Cardiac muscle cell (in vitro differentiated cells and primary cell): ENCODE measurements at places on chromosomes 1 and 21. TPM values are rescaled to one million over a fixed set of nuclear protein-coding genes. Genes with fewer than 3 reads are reported as not detected.

Gene CSRP1
- 135 and 174 TPM in 2 replicates for total RNA-seq

DNA sequence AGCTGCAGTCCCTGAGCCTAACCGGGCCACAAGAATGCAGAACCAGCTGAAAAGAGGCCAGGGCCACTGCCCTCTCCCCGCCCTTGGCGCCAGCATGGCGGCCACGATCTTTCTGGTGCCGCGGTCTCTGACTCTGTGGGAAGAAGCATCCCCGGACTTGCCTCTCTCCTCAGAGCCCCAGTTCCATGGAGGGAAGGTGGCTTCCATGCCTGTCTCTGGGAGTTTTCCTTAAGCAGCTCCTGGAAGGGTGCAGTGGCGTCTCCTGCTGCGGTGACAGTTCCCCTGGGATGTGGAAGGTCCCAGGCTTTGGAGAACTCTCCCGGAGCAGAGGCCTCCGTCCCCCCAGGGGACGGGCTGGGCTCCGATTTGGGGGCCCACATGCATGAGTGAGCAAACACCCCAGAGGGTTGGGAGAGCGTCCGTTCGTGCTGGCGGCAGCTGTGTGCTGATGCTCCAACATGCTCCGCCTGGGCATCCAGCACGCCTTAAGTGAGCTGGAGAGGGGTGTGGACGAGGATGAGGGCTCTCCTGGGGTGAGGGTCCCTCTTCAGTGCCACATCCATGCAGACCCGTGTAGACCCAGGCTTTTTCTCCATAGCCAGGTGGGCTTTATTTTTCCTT lies 109.8 kb upstream of the COL6A1 start:
- DNase-seq, result no peak

DNA sequence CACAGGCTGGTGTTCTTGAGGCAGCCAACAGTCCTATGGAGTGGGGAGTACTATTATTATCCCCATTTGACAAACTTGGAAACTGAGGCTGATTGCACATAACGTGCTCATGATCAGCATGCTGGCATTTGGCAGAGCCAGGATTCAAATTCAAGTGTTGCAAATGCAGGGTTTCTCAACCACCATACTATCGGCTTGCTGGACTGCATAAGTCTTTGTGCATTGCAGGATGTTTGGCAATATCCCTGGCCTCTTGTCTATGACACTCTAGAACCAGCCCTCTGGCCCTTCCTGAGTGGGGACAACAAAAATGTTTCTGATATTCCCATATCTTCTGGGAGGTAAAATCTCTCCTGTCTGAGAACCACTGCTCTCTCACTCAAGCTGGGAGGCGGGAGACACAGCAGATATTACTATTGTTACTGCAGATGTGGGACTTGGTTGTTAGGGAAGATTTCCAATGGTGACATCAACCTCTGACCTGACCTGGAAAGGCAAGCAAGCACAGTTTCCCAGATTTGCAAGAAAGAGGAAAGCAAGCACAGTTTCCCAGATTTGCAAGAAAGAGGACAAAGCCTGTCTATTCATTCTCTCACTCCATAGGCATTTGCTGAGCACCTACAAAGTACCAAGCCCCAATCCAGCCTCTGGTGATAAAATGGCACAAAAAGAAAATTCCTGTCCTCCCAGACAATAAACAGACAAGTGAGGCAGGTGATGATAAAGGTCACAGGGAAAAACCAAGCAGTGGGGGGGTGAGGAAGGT lies 1.0 kb upstream of the AADACL3 start:
- DNase-seq, result peak; percentile 19

GRCh38 chr1:243421784-243422183 lies 165.9 kb downstream of the SDCCAG8 start:
- DNase-seq, result peak; percentile 41

- no peak for DNase-seq
Measured at GRCh38 chr1:51299981-51300670, 30.2 kb downstream of the TTC39A start.

DNA sequence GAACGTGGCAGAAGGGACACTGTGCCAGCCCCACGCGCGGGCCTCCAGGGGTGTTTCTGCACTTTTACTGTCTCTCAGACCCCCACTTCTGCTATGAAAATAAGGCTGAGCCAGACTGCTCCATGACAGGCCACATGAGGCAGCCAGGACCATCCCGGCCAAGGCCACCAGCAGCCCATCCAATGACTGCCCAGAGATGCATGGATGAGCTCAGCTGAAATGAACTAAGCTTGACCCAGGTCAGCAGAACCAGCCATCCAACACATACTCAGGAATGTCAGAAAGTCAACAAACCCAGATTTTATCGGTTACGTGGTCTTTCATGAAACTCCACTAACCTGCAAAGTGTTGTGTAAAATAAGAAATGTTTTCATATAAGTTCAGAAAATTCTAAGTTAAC lies 51.2 kb downstream of the CCDC185 start:
- DNase-seq, result no peak

Gene ASPM
- total RNA-seq, result 3.3 and 43.7 TPM in 2 replicates

- no peak for DNase-seq
Measured at GRCh38 chr1:205616563-205617293, 15.1 kb downstream of the ELK4 start.

Gene S100B
- 0.21 and 0.49 TPM in 2 replicates for total RNA-seq
